Right renal pelvis (tissue), 4 donors: ENCODE measurements at places on chromosomes 13 and 19. TPM values are rescaled to one million over a fixed set of nuclear protein-coding genes. Genes with fewer than 3 reads are reported as not detected.

ALG5 gene
- 55.6 TPM for polyA plus RNA-seq

- no peak for DNase-seq
These were observed 1527.5 kb upstream of the SLC10A2 start for GRCh38 chr13:104593693-104594092.

- DNase-seq: peak; percentile 39
These were observed 33.1 kb downstream of the CEBPG start for GRCh38 chr19:33406521-33407139.

DNA sequence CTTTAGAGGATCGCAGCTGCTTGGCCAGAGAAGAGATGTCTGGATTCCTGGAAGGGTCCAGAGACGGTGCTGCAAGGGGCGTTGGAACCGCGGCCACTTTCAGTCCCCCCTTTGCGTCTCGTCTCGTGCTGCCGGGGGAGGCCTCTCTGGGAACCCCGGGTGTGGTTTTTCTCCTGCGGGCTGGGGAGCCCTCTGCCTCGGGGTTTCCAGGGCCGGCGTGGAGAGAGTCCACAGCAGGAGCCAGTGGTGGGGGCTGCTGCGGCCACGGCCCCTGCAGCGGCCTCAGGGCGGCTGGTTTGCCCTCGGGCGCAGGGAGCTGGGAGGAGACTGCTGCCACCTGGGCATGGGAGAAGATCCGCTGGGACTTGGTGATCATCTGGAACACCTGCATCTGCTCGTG is 28.5 kb downstream of the ZNF541 start:
- DNase-seq: no peak

DNA sequence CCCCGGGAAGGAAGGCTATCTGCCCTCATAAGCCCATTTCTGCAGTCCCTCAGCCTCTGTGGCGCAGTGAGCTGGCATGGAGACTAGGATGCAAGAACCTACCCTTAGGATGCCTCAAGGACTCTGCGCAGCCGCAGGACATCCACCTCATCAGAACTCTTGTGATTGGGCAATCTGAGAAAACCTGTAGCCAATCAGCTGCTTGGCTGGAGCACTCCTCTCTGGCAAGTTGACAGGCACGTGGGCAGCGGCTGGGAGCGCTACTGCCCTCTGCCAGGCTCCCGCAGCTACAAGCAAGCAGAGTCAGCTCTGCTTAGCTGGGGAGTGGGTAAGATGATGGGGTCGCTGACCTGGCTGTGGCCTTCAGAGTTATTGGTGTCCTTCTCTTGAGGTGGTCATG is 1.5 kb upstream of the ECSIT start:
- no peak for DNase-seq

DNA sequence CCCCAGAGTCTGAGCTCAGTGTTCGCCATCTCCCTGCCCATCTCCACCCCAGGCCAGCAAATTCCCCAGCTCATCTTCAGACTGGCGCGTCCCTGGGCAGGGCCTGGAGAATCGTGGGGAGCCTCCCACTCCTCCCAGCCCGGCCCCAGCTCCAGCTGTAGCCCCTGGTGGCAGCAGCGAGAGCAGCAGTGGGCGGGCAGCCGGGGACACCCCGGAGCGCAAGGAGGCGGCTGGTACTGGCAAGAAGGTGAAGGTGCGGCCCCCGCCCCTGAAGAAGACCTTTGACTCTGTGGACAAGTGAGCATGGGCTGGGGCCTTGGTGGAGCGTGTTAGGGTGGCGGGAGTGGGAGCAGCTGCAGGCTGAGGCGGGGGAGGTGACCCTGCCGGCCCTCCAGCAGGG is 8.4 kb upstream of the PRR19 start:
- no peak for DNase-seq

- DNase-seq: no peak
These were observed 98.3 kb downstream of the ELF1 start for GRCh38 chr13:40920826-40921225.

LENG1 gene
- polyA plus RNA-seq: 8.2 TPM

GRCh38 chr19:40013991-40014390 is 17.1 kb downstream of the ZNF546 start:
- DNase-seq: no peak

GRCh38 chr19:3403489-3404323 is 37.3 kb downstream of the NFIC start:
- no peak for DNase-seq

DNA sequence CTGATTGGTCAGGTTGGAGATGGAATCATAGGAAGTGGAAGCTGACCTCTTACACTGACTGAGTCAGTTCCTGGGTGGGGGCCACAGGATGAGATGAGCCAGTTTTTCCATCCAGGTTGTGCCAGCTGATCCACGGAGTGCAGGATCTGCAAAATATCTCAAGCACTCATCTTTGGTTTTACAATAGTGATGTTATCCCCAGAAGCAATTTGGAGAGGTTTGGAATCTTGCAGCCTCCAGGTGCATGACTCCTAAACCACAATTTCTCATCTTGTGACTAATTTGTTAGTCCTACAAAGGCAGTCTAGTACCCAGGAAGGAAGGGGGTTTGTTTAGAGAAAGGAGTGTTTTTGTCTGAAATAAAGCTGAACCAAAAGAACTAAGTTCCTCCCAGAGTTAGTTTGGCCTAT is 212.8 kb downstream of the SLITRK6 start:
- DNase-seq: no peak
